ENCODE measurements at places on chromosomes 2 and 18. TPM values are rescaled to one million over a fixed set of nuclear protein-coding genes. Genes with fewer than 3 reads are reported as not detected.

The COL4A4 gene
- 34.0 TPM for total RNA-seq

DNA sequence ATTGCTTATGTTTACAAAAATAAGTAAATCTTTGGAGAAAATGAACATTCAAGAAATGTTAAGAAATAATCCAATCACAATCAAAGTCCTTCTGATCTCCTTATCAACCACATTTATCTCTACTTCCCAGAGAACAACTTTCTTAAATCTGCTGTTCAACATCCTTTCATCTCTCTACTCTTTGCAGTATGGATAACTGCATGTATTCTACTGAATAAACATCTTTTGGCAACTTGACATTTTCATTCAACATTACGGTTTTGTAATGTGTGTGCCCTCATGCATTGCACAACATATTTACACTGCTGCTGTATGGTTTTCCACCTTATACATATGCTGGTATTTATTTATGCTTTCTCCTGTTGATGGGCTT, 9.2 kb downstream of the CMPK2 start:
- H3K4me1 ChIP-seq, result no peaks in the 10 kb centered on the region
- no peak overlapping the region for H3K27ac ChIP-seq
- no peak for DNase-seq
- H3K36me3 ChIP-seq, result peaks cover 2% of the 10 kb centered on the region
- no peaks in the 10 kb centered on the region for H3K27me3 ChIP-seq

DNA sequence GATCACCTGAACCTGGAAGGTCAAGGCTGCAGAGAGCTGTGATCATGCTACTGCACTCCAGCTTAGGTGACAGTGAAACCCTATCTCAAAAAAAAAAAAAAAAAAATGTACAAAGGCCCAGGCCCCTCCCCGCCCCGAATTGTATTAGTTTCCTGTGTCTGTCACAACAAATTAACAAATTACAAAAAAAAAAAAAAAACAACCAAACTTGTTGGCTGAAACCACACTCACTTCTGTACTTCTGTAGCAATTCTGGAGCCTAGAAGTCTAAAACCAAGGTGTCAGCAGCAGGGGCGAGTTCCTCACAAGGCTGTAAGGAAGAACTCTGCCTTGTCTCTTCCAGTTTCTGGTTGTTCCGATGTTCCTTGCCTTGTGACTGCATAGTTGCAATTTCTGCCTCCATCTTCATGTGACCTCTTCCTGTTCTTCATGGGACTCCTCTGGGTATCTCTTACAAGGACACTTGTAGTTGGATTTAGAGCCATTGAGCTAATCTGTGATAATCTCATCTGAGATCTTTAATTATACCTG, 100.8 kb upstream of the ZSWIM2 start:
- peaks cover 5% of the 10 kb centered on the region for H3K4me1 ChIP-seq
- H3K27me3 ChIP-seq, result no peaks in the 10 kb centered on the region
- no peaks in the 10 kb centered on the region for H3K36me3 ChIP-seq
- DNase-seq, result no peak

GRCh38 chr2:202592566-202592965, 42.2 kb upstream of the FAM117B start:
- H3K4me3 ChIP-seq, result no peak overlapping the region

The C2orf72 gene
- not detected for total RNA-seq

DNA sequence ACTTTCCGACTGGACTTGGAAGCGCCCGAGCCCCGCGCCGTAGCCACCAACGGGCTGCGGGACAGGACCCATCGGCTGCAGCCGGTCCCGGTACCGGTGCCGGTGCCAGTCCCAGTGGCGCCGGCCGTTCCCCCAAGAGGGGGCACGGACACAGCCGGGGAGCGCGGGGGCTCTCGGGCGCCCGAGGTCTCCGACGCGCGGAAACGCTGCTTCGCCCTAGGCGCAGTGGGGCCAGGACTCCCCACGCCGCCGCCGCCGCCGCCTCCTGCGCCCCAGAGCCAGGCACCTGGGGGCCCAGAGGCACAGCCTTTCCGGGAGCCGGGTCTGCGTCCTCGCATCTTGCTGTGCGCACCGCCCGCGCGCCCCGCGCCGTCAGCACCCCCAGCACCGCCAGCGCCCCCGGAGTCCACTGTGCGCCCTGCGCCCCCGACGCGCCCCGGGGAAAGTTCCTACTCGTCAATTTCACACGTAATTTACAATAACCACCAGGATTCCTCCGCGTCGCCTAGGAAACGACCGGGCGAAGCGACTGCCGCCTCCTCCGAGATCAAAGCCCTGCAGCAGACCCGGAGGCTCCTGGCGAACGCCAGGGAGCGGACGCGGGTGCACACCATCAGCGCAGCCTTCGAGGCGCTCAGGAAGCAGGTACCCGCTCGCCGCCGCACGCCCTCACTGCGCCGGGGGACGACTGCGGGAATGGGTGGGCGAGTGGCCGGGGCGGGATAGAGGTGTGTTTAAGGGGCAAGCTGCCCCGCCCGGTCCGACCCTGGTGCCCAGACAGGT, 713 bp downstream of the ATOH8 start:
- peaks cover 13% of the 10 kb centered on the region for H3K4me1 ChIP-seq
- no peak for DNase-seq
- no peaks in the 10 kb centered on the region for H3K27me3 ChIP-seq
- peaks cover 5% of the 10 kb centered on the region for H3K36me3 ChIP-seq
- peak overlapping the region; percentile 88 for H3K27ac ChIP-seq

DNA sequence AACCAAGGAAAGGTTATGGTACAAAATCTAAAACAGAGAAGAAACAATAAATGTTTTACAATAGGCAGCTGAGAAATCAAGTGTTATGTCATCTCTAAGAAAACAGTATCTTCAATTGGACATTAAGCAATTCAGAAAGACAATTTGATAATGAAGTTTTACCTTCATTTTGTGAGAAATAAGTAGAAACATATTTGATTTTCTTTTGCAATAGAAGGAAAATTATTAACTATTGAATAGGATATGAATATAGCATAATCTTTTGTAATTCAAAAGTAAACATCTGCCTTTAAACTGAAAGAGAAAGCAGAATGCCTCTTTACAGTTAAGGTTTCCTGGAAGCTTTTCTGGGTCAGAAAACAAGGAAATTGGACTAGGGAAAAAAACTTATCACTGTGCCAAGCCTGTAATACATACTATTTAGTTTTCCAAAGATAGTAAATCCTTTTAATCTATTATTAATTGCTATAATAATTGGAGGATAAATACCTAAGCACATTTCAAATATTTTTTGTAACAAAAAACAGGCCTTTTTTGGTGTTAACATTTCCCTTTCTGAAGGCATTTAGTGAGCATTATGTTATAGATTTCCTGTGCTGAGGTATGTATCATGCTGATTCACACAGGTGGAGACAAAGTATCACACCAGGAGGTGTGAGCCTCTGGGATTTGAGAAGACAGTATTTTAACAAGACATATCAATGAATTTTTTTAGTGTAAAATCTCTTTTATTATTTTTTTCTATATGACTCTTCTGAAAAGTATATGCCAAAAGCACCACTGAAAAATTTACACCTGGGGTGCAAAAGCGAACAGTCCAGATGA, 947.0 kb upstream of the CDH2 start:
- DNase-seq, result no peak
- no peak overlapping the region for H3K4me3 ChIP-seq
- no peaks in the 10 kb centered on the region for H3K4me1 ChIP-seq
- H3K27me3 ChIP-seq, result no peaks in the 10 kb centered on the region

The ITGAV gene
- total RNA-seq, result 160 TPM

- no peaks in the 10 kb centered on the region for H3K36me3 ChIP-seq
- no peaks in the 10 kb centered on the region for H3K4me1 ChIP-seq
- H3K27ac ChIP-seq, result no peak overlapping the region
- no peak overlapping the region for H3K4me3 ChIP-seq
- no peak for DNase-seq
Measured at GRCh38 chr2:42031281-42032223, 16.3 kb upstream of the PKDCC start.

GRCh38 chr2:120238728-120239487, 13.7 kb upstream of the RALB start:
- no peaks in the 10 kb centered on the region for H3K36me3 ChIP-seq
- DNase-seq, result no peak
- no peak overlapping the region for H3K27ac ChIP-seq
- H3K4me1 ChIP-seq, result no peaks in the 10 kb centered on the region
- no peaks in the 10 kb centered on the region for H3K27me3 ChIP-seq

The CACNB4 gene
- total RNA-seq, result 13.8 TPM

- no peak for DNase-seq
- H3K27ac ChIP-seq, result no peak overlapping the region
- H3K4me1 ChIP-seq, result peaks cover under 1% of the 10 kb centered on the region
Measured at GRCh38 chr2:98903064-98903355, 33.0 kb downstream of the CRACDL start.

DNA sequence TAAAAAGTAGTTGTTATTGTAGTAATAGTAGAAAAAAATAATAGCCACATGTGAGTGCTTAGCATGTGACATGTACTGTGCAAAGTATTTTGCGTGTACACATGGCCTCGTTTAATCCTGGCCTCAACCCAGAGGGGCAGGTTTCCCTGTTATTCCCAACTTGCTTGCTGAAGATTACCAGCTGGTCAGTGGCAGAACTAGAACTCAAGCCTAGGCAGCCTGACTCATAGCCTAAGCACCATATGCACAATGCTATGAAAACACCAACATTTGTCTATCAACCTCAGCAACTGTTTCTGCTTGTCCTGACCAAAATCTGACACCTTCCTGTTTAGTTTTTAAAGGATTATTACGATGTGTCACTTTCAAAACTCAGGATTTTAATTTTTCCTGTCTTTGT, 234.9 kb upstream of the SMAD7 start:
- peaks cover 12% of the 10 kb centered on the region for H3K4me1 ChIP-seq
- H3K4me3 ChIP-seq, result no peak overlapping the region
- H3K36me3 ChIP-seq, result no peaks in the 10 kb centered on the region
- no peak for DNase-seq

The ACMSD gene
- total RNA-seq, result not detected

GRCh38 chr2:6590442-6590841, 275.3 kb downstream of the CMPK2 start:
- no peaks in the 10 kb centered on the region for H3K27me3 ChIP-seq
- no peak for DNase-seq
- no peak overlapping the region for H3K27ac ChIP-seq
- H3K4me1 ChIP-seq, result no peaks in the 10 kb centered on the region
- H3K36me3 ChIP-seq, result no peaks in the 10 kb centered on the region

DNA sequence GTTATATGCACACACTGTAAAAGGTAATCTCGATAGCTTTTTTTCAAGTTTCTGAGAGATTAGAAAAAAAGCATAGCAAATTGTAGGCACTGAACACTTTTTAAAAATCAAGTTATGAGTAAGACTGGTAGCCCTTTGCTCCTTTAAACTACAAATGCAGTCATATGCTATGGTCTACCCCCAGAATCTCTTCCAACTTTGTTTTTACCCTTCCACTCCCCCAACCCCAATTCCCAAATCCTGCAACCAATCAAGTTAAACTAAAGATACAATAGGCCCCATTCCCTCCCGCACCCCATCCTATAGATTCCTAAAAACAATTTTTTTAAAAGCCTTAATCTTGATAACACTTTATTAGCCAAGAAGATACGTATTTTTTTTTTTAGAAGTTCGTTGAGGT, 752 bp upstream of the BAZ2B start:
- no peak for DNase-seq
- peaks cover 13% of the 10 kb centered on the region for H3K4me1 ChIP-seq
- no peak overlapping the region for H3K27ac ChIP-seq
- peak overlapping the region; percentile 90 for H3K4me3 ChIP-seq

The FAM110C gene
- 4.9 TPM for total RNA-seq

GRCh38 chr2:29060441-29060840, 13.9 kb downstream of the PCARE start:
- peaks cover 22% of the 10 kb centered on the region for H3K4me1 ChIP-seq
- H3K27me3 ChIP-seq, result no peaks in the 10 kb centered on the region
- no peaks in the 10 kb centered on the region for H3K36me3 ChIP-seq
- no peak for DNase-seq

GRCh38 chr2:149603248-149603647, 15.7 kb upstream of the MMADHC start:
- H3K36me3 ChIP-seq, result no peaks in the 10 kb centered on the region
- no peaks in the 10 kb centered on the region for H3K27me3 ChIP-seq
- no peaks in the 10 kb centered on the region for H3K4me1 ChIP-seq
- H3K4me3 ChIP-seq, result no peak overlapping the region
- H3K27ac ChIP-seq, result no peak overlapping the region

GRCh38 chr2:235769046-235769445, 275.2 kb downstream of the AGAP1 start:
- no peaks in the 10 kb centered on the region for H3K4me1 ChIP-seq
- H3K36me3 ChIP-seq, result no peaks in the 10 kb centered on the region
- H3K4me3 ChIP-seq, result no peak overlapping the region
- no peak for DNase-seq

DNA sequence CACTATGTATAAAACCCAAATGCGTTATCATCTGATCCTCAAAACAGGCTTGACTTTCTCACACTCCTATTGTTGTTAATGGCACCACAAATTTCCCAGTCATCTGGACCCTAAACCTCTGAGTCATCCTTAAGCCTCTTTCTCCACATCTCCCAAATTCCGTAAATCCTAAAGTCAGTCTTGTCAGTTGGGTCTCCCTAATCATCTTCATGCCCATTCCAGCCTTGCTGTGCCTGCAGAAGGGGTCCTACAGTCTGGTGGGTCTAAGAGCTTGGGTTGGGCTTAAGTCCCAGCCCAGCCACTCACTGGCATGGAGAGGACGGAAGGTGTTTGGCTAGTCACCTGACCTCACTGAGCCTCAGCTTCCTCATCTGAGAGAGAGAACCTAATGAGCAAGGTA, 265.1 kb upstream of the SIX3 start:
- H3K4me1 ChIP-seq, result no peaks in the 10 kb centered on the region
- no peaks in the 10 kb centered on the region for H3K27me3 ChIP-seq
- no peak overlapping the region for H3K27ac ChIP-seq
- H3K36me3 ChIP-seq, result no peaks in the 10 kb centered on the region

The PRKD3 gene
- 46.8 TPM for total RNA-seq

DNA sequence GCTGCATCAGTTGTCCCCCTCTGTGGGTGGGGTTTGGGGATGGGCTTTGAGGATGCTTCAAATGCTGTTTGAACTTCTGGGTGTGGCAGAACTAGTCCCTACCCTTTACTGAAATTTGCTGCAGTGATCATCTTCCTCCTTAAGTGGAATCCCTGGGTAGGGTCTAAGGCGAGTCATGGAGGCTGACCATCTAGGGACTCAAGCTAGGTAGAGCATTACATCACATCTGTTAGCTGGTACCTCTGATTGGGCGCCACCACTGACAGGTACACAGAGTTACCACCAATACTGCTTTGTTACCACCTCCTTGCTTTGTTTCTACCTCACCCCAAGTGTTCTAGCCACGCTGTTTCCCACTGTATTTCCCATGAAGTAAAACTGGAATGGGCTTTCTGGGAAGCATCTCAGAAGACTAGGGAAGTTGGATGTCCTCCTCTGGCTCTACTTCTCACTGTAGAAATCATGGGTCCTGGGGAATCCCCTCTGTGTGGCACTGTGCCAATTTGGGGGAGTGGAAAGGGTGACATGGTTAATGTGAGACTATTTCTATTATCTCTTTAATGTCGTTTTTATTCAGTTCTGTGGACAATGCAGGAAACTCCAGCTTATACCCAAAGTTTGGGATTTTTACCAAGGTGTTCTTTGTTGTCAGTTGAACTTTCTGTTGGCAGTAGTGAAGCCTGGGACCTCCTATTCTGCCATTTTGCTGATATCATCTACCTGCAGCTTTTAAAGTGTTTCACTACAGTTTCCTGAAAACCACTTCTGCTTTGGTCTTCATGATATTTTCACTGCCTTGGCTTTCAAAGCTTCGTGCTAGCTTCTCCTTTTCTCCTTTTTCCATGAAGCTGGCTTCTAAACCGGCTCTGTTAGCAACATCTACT, 14.5 kb upstream of the SULT1C4 start:
- DNase-seq, result no peak
- H3K27me3 ChIP-seq, result no peaks in the 10 kb centered on the region
- H3K4me1 ChIP-seq, result no peaks in the 10 kb centered on the region
- no peaks in the 10 kb centered on the region for H3K36me3 ChIP-seq

GRCh38 chr2:167941604-167942003, 305.8 kb downstream of the STK39 start:
- H3K27me3 ChIP-seq, result no peaks in the 10 kb centered on the region
- H3K4me1 ChIP-seq, result no peaks in the 10 kb centered on the region
- no peak overlapping the region for H3K27ac ChIP-seq
- DNase-seq, result no peak
